ENCODE measurements at places on chromosomes 5 and 9.

DNA sequence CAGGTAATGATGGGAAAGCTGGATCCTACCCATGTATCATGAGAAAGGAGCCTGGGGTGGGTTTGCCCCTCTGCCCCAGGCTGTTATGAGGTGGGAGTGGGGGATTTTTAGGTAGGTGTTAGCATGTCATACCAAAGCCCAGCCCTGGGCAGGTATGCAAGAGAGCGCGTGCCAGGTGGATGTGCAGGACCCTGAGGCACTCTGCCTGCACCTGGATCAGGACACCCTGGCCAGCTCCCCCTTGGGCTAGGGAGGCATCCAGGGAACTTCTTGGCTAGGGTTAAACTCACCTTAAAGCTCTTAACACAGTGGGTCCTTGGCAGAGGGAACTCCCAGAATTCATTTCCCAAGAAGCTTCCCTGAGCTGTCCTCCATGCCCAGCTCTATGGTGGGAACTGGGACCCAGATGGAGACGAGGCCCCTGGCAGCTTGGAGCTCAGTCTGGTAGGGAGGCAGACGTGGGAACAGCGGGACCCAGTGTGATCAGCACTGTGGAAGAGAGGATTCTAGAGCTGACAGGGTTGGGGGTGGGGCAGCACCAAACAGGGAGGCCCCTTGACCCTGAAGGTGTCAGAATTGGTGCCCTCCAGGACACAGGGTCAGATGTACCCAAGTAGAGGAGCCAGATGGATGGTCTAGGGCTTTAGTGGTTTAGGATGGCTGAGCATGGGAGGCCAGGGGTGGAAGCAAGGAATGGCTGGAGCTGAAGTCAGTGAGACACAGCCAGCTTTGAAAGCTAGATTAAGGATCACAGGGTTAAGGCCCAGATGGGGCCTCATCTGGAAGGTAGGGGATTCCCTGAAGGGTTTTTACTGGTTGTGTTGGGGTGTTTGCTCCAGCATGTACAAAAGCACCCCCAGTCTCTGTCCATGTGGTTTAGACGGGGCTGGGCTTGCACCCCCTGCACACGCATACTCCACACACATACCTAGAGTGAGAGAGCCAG lies 2.2 kb upstream of the PRR7 start:
- DNase-seq: no peak

GRCh38 chr9:95143591-95144561 lies 173.6 kb downstream of the FANCC start:
- peak; percentile 58 for DNase-seq

DNA sequence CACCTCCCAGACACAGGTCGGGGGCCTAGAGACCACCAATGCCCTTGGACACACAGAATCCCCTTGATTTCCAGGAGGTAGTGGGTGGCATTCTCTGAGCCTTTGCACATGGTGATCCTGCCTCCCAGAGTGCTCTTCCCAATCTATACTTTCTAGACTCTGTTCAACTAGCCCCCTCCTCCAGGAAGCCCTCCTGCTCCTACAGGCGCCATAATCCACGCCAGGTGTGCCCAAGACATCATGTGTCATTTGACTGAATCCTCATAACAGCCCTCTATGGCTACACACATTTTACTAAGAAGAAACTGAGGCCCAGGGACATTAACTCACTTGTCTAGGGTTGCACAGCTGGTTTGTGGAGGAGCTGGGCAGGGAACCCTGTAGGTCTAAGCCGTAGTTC lies 7.1 kb downstream of the BBLN start:
- DNase-seq: no peak

GRCh38 chr9:137357166-137357565 lies 55.1 kb upstream of the NRARP start:
- no peak for DNase-seq

GRCh38 chr9:99678566-99678965 lies 143.1 kb upstream of the NR4A3 start:
- DNase-seq: no peak

- DNase-seq: no peak
Observed at GRCh38 chr9:3880851-3881250, 355.1 kb upstream of the RFX3 start.

All from left colon (tissue), 2 donors.